ENCODE measurements at places on chromosomes 4 and X.

- DNase-seq, result no peak
Measured at GRCh38 chr4:108624263-108625056, 4.1 kb downstream of the RPL34 start.

GRCh38 chr4:85408301-85408700 is 66.6 kb upstream of the ARHGAP24 start:
- DNase-seq, result no peak

DNA sequence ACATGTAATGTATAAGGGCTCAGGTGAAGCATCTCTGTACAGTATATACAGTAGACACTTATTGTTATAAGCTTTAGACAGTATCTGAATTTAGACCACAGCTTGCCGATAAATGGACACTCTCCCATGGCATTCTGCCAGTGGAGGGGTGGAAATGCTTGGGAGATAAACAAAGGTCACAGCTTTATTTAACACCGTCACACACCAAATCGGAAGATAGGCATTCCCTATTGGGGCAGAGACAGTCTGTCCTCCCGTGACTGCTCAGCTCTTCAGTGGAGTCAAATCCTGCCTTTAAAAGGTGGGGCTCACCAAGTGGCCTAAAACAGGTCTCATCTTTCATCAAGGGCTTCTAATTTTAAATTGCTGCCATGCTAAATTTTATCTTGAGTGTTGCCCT is 178.8 kb downstream of the CAMK2D start:
- no peak for DNase-seq

GRCh38 chr4:173231916-173232315 is 63.3 kb downstream of the GALNT7 start:
- peak; percentile 23 for DNase-seq

- DNase-seq, result peak; percentile 27
Measured at GRCh38 chr4:26124753-26125321, 196.0 kb upstream of the RBPJ start.

GRCh38 chr4:89753601-89754066 is 83.3 kb downstream of the SNCA start:
- DNase-seq, result peak; percentile 70

GRCh38 chrX:113747274-113747973 is 836.5 kb upstream of the HTR2C start:
- no peak for DNase-seq

- DNase-seq, result no peak
Measured at GRCh38 chrX:133215017-133215416, 3.1 kb downstream of the TFDP3 start.

GRCh38 chr4:98744372-98745150 is 86.2 kb upstream of the TSPAN5 start:
- no peak for DNase-seq

DNA sequence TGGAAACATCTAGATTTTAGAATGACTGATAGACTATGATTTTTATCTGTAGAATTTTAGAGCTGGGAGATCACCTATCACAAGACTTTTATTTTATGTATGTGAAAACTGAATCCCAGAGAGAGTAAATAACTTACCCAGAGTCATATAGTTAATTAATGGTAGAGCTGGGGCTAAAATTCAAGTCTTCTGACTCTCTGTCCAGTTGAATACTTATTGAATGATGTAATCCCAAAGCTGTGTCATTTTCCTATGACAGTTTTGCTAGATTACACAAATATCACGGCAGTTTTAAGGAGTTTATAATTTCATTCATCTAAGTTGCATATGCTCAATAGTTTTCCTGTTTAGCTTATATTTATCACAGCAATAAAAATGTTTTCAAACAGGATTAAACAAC is 6.7 kb downstream of the NRK start:
- DNase-seq, result no peak

DNA sequence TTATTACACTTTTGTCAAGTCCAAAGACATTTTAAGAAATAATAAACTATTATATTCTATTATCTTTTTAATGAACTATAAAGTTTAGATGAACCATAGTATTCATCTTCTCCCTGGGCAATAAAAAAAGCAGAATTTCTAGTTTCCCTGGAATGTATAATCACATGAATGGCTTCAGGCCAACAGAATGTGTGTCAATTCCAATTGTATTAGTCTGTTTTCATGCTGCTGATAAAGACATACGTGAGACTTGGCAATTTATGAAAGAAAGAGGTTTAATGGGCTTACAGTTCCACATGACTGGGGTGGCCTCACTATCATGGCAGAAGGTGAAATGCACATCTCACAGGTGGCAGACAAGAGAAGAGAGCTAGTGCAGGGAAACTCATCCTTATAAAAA is 70.7 kb upstream of the ANXA10 start:
- no peak for DNase-seq

DNA sequence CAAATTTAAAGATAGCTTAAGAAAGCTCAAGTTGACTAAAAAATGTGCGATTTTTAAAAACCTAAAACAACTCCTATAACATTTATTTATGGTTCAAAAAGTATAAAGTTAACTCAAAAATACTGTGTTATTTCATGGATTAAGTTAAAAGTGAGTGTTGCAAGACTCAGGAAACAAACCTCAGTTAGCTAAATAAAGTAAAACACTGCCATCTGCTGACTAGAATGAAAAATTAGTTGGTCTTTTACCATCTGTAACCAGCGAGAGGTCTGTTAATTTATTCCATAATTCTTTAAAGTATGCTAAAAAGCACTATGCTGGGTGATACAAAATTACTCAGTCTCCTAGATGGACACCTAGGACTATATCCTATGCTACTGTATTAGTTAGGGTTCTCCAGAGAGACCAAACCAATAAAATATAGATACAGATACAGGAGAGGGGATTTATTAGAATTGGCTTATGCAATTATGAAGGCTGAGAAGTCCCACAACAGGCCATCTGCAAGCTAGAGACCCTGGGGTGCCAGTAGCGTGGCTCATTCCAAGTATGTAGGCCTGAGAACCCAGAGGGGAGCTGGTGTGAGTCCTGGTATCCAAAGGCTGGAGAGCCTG is 4.9 kb upstream of the WDFY3 start:
- peak; percentile 71 for DNase-seq

GRCh38 chrX:15931362-15931761 is 76.7 kb upstream of the AP1S2 start:
- DNase-seq, result no peak

GRCh38 chr4:90648791-90649190 is 521.6 kb downstream of the CCSER1 start:
- no peak for DNase-seq
